ENCODE measurements at places on chromosomes 3 and 15.

DNA sequence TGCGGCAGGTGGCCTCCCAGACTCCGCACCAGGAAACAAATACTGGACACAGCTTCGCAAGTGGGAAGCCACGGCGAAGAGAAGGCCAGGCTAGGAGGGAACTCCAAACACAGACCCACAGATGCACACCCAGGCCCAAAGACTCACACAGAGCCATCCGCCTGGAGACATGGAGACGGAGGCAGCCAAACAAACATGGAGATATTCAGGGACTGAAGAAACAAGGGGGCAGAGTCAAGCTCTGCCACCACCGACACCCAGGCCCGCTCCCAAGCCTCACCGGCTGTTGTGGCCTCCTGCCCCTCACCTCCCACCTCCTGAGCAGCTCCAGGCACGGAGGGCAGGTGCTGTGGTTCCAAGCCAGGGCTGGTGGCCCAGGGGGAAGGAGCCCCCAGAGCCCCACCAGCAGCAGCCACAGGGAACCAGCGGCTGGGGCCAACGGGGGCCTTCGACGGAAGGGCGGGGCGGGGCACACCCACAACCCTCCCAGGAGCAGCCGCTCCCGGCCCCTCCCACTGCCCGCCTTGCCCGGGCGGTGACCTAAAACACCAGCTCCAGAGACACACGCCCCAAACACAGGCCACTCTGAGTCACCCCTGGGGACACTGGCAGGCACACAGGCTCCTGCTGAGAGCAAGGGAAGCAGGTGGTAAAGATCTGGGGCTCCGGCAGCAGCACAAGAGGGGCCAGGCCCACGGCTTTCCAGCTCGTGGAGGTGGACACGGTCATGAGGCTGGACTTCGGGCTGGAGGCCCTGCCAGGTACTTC is 31.9 kb downstream of the TNK2 start:
- no peak for DNase-seq

- DNase-seq: no peak
Measured at GRCh38 chr3:135458541-135459322, 506.8 kb upstream of the PPP2R3A start.

DNA sequence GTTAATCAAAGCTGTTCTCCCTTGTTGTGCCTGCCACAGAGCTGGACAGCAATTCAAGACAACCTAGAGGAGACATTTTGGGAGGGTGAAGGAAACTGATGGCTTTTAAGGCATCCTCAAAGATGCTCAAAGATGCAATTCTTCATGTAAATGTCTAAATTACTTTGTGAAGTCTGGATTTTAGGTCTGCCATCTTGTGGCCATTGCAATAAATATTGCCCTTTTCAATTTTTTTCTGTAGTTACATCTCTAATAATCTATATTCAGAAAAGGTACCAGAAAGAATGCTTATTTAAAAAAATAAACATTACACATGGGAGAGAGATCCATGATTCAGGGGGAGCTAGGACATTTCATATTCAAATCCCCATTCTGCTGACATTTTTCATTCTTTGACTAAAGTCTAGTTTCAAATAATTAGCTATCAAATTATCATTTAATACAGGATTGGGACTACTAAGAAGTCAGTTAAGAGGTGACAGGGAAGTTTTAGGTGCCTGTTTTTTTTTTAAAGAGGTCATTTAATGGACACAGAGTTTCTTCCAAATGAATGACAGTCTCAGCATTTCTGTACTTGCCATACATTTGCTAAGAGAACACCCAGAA is 259.8 kb upstream of the WNT5A start:
- DNase-seq: no peak

- no peak for DNase-seq
Measured at GRCh38 chr3:176275113-176275512, 922.2 kb downstream of the TBL1XR1 start.

GRCh38 chr3:156776031-156776430 is 50.1 kb upstream of the LEKR1 start:
- no peak for DNase-seq

GRCh38 chr3:107990926-107991325 is 99.9 kb downstream of the CD47 start:
- no peak for DNase-seq

Data from stimulated activated CD4-positive, alpha-beta T cell treated with anti-CD3 and anti-CD28 coated beads, Interleukin-1b, Interleukin-23, amount 100 ng/mL, for 1 hour (primary cell).